CD4-positive, alpha-beta T cell treated with Interleukin-15 for 4 hours (primary cell): ENCODE measurements at places on chromosomes 2 and 18.
A peak's percentile ranks its signal among the peaks of the same experiment; 100 is the strongest.

DNA sequence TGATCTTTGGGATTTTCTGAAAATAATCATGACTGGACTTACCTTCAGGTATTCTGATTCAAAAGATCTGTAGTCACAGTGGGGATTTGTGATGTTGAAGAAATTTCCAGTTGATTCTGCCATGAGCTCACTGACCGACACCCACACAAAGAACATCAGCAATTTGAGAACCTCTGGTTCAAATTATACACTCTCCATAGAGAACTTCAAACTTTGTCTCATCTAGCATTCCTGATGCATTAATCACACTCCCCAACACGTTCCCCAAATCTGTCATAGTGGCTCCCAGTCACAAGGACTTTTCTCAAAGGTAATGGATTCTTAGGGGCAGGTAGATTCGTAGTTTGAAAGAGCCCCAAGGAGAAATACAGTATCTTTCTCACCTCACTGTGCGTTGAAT is 584.3 kb downstream of the FBXO15 start:
- DNase-seq = no peak

DNA sequence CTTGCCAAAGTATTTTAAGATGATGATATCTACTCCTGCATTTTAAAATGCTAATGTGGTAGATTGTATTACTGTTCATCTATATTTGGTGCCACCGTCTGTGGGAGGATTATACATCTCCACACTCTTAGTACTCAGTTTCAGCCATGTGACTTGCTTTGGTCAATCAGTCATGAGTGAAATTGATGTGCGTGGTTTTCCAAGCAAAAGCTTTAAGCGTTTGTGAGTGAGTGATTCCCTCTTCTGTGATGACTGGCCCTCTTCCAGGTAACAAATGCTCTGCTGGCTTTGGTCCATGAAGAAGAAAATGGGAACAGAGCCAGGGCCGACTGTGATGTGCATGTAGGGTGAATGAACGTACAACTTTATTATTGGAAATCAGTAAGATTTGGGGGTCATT is 330.4 kb downstream of the LPIN1 start:
- no peak for DNase-seq

DNA sequence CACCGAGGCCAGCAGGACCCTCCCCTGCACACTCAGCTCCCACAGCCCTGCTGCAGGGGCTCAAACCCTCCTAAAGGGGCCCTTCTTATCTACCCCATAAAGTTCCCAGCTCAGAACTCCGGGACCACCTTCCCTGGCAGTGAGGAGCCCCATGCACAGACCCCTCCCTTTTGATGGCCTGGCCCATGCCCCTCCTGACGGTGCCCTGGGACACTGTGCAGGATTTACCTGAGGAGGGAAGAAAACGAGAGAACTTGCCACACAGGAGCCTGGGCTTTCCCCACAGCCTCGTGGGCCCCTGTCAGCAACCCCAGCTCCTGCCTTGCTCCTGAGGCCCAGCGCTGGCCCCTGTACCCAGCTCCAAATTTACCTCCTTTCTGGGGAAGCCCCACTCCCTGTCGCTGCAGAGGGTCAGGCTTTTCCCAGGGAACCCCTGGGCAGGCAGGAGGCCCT is 206.3 kb upstream of the SALL3 start:
- no peak for DNase-seq

DNA sequence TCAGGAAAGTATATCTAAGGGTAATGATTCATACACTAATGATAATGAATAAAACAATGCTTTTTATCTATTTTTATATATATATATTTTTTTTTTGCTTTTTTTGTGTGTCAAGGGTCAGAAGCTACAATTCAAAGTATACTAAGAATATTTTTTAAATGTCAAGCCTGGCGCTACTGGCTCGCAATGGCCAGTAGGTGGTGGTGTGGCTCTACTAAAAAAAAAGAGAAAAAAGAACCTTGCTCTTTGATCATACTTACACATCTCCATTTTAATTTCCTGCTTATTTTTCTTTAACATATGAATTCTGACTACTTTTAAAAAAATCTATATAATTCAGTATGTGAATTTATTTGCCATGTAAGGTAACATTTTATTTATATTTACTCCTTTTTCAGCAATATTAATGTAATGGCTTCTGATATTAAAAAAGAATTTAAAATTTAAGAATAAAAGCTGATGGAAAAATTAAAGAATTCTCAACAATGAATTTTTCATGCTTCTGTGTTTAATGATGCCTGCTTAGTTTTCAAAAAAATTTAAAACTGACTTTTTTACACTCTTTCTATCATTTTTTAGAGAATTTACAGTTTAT is 232.9 kb downstream of the GULP1 start:
- peak; percentile 9 for DNase-seq

DNA sequence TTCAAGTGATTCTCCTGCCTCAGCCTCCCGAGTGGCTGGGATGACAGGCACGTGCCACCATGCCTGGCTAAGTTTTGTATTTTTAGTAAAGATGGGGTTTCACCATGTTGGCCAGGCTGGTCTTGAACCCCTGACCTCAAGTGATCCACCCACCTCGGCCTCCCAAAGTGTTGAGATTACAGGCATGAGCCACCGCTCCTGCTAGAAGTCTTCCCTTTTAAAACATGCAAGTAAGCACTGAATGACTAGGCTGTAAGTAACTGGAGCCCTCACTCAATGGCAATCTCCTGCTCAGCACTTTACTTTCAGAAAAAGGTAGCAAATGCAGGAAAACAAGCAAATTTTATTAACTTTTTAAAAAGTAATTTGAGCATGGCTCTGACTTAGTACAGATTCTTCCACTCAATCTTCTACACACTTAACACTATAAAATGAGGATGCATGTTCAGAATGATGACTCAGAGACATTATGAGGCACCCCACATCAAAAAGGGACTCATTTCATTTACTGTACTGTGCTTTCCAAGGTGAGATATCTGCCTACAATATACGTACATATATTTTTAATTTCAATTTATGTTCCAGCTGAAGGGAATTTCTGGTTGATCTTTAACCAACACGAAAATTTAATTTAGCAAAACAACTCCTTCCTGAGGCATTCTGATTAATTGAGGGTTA is 6.6 kb upstream of the NCK2 start:
- peak; percentile 63 for DNase-seq

DNA sequence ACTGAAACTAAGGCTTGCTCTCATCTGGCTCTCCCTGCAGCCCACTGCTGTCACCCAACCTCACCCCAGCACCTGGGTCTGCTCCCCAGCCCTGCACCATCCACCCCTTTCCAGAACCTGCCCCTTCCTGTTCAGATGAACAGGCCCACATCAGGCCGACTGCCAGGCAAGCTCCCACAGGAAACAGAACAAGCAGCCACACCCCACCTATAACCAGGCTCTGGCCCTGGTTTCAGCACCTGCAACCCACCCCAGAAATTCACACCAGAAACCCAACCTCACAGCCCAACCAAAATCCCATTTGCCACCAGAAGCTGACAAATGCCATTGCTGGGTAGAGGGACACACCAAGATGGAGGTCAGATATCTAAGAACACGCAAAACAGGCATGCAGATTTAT is 159.2 kb upstream of the ID2 start:
- no peak for DNase-seq

- DNase-seq = no peak
Measured at GRCh38 chr2:137183206-137183898, 418.0 kb downstream of the THSD7B start.

DNA sequence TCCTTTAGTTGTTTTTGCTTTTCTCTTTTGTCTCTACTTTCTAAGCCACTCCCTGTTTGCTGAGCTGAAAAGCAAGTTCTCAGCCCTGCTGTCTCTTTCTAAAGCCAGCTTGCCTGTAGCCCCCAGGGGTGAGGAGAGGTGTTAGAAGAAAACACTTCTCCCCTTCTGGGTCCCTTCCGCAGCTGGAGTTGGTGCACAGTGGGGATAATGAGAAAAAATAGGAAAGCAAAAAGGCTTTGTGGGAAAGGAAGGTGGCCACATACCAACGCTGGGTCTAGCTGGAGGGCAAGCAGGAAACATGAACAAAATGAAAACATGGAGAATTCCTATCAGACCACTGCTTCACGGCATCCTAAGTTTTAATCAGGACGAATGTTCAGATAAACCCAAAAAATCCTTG is 15.5 kb upstream of the SLC20A1 start:
- no peak for DNase-seq

DNA sequence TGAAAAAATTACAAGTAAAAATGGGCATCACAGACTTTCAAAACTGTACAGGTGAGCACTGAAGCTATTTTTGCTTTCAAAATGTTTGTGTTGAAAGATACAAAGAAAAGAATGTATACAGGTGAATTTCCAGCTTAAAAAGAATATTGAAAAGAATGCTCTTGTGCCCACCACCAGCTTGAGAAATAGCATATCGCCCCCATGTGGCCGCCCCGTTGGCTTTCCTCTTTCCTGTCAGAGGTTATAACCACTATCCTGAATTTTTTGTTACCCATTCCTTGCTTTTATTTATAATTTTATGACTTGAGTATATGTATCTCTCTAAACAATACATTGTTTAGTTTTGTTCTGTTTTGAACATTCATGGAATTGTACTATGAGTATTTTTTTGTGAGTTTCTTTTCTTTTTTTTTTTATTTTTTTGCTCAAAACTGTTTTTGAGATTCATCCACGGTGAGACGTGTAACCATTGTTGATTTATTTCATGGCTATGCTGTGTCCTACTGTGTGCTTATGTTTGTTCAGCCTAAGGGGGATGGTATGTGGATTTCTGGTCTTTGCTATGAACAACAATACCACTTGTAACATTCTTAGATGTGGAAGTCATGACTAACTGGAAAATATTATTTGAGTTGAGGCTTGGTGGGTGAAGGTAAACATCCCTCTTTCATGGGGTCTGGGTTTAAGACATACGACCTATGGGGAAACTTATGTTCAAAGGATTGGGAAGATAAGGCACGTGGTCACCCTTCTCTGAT is 11.6 kb downstream of the TRPM8 start:
- peak; percentile 4 for DNase-seq

GRCh38 chr2:121911036-121911435 is 155.6 kb downstream of the TSN start:
- no peak for DNase-seq

GRCh38 chr2:21467910-21468309 is 344.1 kb downstream of the TDRD15 start:
- DNase-seq = no peak

GRCh38 chr2:98727369-98728087 is 3.4 kb downstream of the MGAT4A start:
- DNase-seq = no peak

DNA sequence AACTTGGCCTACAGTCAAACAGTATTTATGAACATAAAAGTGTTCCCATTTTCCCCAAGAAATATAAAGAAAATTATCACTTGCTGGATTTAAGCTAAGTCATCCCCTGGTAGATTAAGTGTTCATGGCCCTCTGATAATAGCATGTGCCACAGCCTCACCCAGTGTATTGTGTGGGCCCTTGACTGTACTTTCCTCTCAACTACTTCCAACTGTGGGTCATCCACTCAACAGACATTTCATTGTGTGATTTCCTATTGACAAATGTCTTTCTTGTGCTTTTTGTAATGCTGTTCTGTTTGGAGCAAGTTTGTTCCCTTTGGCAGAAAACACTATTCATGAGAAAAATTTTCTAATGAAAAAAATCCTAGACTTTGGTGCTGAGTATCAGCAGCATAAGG is 48.4 kb upstream of the TMEM17 start:
- DNase-seq = no peak

DNA sequence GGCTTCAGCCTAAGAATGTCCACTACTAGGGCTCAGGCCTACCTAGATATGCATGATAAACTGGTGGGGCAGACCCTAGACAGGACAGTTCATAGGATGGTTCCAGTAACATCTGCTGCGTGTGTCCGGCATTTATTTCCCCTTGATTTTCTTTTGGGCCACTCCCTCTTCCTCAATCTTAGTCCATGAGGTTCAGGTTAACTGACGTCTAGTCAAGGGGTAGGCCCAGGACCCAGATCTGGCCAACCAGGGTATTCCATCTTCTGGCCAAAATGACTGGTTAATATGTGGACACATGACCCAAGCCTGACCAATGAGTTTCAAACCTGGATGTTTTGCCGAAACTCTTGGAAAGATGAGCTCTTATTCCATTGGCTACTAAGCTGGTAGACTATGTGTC is 15.2 kb downstream of the TMEM247 start:
- no peak for DNase-seq

DNA sequence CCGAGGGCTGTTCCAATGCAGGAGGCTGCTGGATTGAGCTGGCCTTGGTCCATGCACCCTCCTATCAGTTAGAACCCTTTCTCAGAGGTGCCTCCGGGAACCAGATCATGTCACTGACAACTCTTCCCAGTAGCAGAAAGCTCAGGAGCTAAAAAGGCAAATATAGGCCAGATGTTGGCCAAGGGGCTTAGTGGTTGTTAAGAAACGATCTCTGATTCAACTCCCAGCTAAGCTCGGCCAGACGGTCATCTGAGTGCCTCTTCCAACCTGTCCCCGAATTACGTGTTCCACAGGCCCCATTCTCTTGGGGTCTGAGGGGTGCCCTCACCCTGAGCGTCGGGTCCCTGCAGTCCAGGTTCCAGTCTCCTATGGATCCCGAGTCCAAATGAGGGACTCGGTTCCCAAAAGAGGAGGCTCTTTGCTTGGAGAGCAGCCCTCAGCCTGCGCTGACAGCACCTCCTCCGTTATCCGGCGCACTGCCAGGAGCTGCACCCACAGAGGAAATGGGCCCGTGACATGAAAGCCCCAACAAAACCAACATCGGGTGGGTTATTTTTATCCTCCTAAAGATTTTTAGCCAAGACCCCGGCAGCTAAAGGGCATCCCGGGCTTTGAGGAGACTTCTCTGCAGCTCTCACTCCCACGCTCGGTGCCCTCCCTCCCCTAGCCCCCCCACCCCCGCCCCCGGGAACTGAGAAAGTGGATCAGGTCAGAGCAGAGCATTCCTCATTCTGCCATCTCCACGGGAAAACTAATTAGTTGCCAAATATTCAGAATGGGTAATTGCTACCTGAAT is 106.6 kb upstream of the ID2 start:
- peak; percentile 58 for DNase-seq

- DNase-seq = no peak
Measured at GRCh38 chr2:172403881-172404468, 23.4 kb upstream of the ITGA6 start.

DNA sequence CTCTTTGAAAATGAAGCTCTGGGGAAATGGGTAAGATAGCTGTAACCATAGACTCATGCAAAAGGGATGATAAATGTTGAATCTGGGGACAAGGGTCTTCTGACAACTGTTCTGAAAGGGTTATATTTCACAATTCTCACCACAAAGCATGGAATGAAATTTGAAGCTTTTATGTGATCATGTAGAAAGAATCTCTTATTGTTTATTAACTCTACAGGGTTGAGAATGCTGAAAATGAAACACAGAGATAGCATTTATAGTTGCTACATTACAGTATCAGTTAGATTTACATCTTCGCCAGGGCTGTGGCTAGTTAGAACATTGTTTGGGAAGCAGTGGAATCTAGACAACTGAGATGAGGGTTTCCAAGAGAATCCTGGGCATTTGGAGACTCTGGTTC is 97.4 kb upstream of the LHCGR start:
- no peak for DNase-seq

DNA sequence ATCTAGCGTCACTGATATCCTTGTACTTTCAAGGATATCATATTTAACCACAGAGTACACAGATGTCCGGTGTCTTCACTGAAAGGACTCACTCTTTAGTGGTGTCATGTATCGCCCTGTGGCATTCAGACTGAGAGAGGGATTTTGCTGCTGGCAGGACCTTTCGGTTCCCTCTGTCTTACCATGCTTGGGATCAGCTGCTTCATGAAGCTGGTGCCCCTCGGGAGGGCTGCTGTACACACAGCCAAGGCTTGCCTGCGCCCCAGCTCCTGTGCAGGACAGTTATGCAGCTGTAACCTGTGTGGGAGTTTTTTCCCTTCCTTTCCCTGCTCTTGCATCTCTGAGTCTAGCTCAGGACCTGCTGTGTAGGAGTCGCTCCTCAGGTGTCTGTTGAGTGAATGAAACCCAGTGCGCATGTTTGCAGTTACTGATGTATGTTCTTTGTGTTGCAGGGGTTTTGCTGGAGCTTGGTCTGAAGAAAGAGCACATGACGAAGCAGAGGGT is 64.4 kb downstream of the GREB1 start:
- DNase-seq = no peak
